ENCODE measurements at places on chromosomes 3 and 15. TPM values are rescaled to one million over a fixed set of nuclear protein-coding genes. Genes with fewer than 3 reads are reported as not detected.

MESP2 gene
- 0.55 TPM for total RNA-seq

PLD1 gene
- 17.4 TPM for total RNA-seq

TRPM1 gene
- total RNA-seq: not detected

ABHD2 gene
- 77.2 TPM for total RNA-seq

PPP2R3A gene
- 7.3 TPM for total RNA-seq

C3orf22 gene
- 0.28 TPM for total RNA-seq

IQCF2 gene
- total RNA-seq: not detected

ITGB5 gene
- total RNA-seq: 45.2 TPM

KIF15 gene
- 4.0 TPM for total RNA-seq

BCL2A1 gene
- 36.7 TPM for total RNA-seq

ATP8B4 gene
- total RNA-seq: 4.1 TPM

C2CD4B gene
- total RNA-seq: 7.2 TPM

NEIL1 gene
- total RNA-seq: 46.8 TPM

GCSAM gene
- total RNA-seq: 0.97 TPM

ABTB1 gene
- total RNA-seq: 46.0 TPM

SFMBT1 gene
- 19.2 TPM for total RNA-seq

LRRK1 gene
- total RNA-seq: 11.9 TPM

OR5H15 gene
- total RNA-seq: not detected

DUOX2 gene
- total RNA-seq: 2.0 TPM

KIF7 gene
- total RNA-seq: 6.5 TPM

SNX22 gene
- total RNA-seq: 3.4 TPM

TEX55 gene
- not detected for total RNA-seq

RNF13 gene
- 76.1 TPM for total RNA-seq

SLC22A13 gene
- 0.64 TPM for total RNA-seq

RPP14 gene
- total RNA-seq: 14.2 TPM

ZNF774 gene
- total RNA-seq: 4.9 TPM

CLSTN2 gene
- total RNA-seq: 2.4 TPM

SLC51B gene
- total RNA-seq: 3.0 TPM

ZNF860 gene
- total RNA-seq: 2.6 TPM

TCAIM gene
- 22.8 TPM for total RNA-seq

SPATA12 gene
- total RNA-seq: 0.15 TPM

SENP2 gene
- 42.1 TPM for total RNA-seq

PHLDB2 gene
- 58.1 TPM for total RNA-seq

RETNLB gene
- not detected for total RNA-seq

XCR1 gene
- 0.18 TPM for total RNA-seq

C3orf80 gene
- 0.91 TPM for total RNA-seq

DZIP1L gene
- total RNA-seq: 40.0 TPM

PLA2G4D gene
- 0.15 TPM for total RNA-seq

USP50 gene
- total RNA-seq: 0.34 TPM

ARPIN gene
- 28.5 TPM for total RNA-seq

SH2D7 gene
- total RNA-seq: not detected

USP8 gene
- 92.1 TPM for total RNA-seq

PSTPIP1 gene
- total RNA-seq: 12.4 TPM

GPR62 gene
- not detected for total RNA-seq

SUSD5 gene
- total RNA-seq: 2.9 TPM

COL8A1 gene
- 50.6 TPM for total RNA-seq

ITIH3 gene
- total RNA-seq: 0.54 TPM

CCDC54 gene
- not detected for total RNA-seq

SLC2A2 gene
- 0.12 TPM for total RNA-seq

MYO1E gene
- 80.0 TPM for total RNA-seq

CCDC39 gene
- total RNA-seq: 6.7 TPM

MESD gene
- 26.4 TPM for total RNA-seq
